ENCODE measurements at places on chromosomes 5 and 9.

DNA sequence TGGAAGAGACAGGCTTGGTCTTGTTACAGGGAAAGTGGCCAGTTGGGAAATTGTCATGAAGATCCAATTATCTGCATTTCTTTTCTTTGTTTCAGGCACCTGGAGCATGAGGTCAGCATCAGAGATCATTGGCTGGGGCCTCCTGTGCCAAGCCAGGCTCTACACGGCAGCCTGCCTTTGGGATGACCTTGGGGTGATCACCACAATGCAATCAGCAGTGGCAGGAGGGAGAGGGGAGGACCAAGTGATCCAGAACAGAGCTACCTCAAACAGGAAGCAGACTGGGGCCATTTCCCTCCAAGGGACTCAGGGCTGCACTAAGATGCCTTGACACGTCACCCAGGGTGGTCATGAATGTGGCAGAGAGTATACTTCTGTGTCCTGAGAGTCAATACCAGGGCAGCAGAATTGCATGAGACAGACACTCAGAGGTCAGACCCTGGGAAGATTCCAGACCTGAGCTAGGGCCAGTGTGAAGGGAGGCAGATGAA, 8.9 kb downstream of the SMIM23 start:
- no peak for DNase-seq
- H3K36me3 ChIP-seq: no peaks in the 10 kb centered on the region
- peaks cover 24% of the 10 kb centered on the region for H3K27me3 ChIP-seq
- no peak overlapping the region for H3K27ac ChIP-seq
- no peak overlapping the region for H3K4me3 ChIP-seq

DNA sequence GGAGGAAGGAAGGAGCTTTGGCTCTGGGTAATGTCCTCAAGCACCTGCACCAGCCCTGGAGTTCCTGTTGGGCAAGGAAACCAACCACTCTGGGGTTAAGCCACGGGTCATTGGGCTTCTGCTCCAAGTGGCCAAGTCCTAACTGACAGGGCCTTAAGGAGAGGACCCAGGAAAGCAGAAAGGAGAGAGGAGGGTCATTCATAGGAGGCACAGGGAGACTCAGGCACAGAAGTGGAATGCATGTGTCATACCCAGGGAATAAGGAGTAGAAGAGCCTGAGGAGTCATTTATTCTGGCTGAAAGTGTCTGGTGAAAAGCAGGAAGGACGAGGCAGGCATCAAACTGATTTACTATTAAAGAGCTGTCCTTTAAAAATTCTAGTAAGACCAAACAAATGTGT, 129.2 kb downstream of the DMRT2 start:
- DNase-seq: no peak
- H3K27me3 ChIP-seq: no peaks in the 10 kb centered on the region
- H3K36me3 ChIP-seq: no peaks in the 10 kb centered on the region
- no peaks in the 10 kb centered on the region for H3K4me1 ChIP-seq
- no peak overlapping the region for H3K27ac ChIP-seq

- peak overlapping the region; percentile 99 for H3K4me3 ChIP-seq
- H3K27ac ChIP-seq: peak overlapping the region; percentile 100
- H3K4me1 ChIP-seq: peaks cover 66% of the 10 kb centered on the region
- no peaks in the 10 kb centered on the region for H3K27me3 ChIP-seq
Measured at GRCh38 chr5:142110046-142110531, 1.5 kb downstream of the NDFIP1 start.

GRCh38 chr9:129131300-129132145, 20.3 kb downstream of the PTPA start:
- peak; percentile 81 for DNase-seq
- peaks cover 6% of the 10 kb centered on the region for H3K4me1 ChIP-seq
- no peaks in the 10 kb centered on the region for H3K27me3 ChIP-seq
- H3K4me3 ChIP-seq: no peak overlapping the region
- no peak overlapping the region for H3K27ac ChIP-seq

- H3K4me3 ChIP-seq: no peak overlapping the region
- no peak overlapping the region for H3K27ac ChIP-seq
- no peak for DNase-seq
- H3K36me3 ChIP-seq: peaks cover 14% of the 10 kb centered on the region
Measured at GRCh38 chr9:78001946-78002731, 29.5 kb downstream of the GNAQ start.

All from activated naive CD8-positive, alpha-beta T cell treated with anti-CD3 and anti-CD28 coated beads for 36 hours (primary cell).